Stimulated activated CD4-positive, alpha-beta T cell treated with anti-CD3 and anti-CD28 coated beads, Interleukin-2, amount 100 ng/mL, for 48 hours (primary cell): ENCODE measurements at places on chromosomes 5 and 9.

DNA sequence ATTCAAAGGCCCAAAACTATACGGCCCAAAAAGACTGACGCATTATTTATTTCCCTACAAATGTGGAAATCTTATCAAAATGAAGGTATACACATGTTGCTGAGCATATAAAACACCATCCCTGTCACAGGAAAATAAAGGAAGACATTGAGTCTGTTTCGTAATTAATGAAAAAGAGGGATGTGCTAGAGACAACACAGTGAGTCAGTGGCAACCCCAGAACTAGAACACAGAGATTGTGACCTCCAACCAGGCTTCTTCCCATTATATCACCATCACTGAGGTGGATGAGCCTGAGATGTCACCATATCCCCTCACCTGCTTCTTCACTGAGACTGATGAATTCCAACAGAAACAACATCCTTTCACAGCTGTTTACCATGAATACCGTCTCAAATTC, 3.8 kb downstream of the NDUFA8 start:
- no peak for DNase-seq

DNA sequence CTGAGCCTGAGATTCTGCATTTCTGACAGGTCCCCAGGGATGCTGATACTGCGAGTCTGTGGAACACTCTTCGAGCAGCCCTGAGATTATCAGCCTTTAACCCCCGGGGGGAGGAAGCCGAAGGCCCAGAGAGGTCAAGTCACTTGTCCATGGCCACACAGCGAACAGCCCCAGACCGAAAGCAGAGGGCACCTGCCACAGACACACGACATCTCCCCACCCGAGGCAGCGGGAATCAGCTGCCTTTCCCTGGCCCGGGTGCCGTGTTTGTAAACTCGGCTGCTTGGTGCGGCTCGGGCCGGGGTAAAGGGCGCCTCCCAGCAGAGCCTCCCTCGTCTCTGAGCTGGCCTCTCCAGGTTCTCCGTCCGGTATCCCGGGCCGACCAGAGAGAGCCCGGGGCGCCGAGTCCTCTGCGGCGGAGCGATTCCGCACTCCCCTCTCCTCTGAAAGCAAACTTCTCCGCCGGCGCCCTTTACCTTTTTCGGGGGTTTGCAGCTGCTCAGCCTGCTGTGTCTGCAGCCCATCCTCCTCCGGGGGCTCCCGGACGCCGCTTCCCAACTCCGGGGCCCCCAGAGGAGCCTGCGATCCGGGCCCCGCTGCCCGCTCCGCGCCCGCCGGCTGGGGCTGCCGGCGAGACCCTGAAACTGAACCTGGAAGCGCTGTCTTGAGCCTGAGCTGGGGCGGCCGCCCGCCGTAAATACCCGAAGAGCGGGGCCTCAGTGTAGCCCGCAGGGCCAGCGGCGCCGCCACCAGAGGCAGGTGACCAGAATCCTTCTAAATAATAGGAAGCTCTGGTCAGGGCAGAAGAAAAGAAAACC, at the start of gene CCDC69:
TSS of gene CCDC69 (minus strand) at position 646 of the 818 bp plus-strand sequence. CDS start at position 524, 122 bp downstream.
- DNase-seq, result peak; percentile 45

- no peak for DNase-seq
These were observed 91.3 kb upstream of the LRRTM2 start for GRCh38 chr5:138966236-138966985.

DNA sequence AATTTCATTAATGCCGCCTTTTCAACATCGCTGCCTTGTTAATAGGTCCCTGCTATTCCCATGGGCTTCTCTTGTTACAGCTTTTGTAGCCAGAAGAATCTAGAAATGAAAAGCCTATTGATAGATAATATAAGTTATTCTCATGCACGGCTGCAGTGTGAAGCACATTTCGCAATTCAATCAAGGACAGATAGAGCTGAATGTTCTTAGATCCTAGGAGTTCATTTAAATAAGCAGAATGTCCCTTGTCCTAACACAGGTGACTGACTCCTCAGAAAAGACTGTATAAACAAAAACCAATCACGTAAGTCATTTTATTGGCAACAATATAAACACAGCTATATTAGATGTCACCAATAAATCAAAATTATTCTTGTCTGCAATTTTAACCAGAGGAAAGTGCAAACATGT, 9.4 kb downstream of the GLIS3 start:
- no peak for DNase-seq

GRCh38 chr5:169651526-169651925, 14.5 kb downstream of the DOCK2 start:
- no peak for DNase-seq
